NCI-H510A treated with DMSO at 0.1 percent for 48 hours (cell line): ENCODE measurements at places on chromosomes 2 and 18.

- no peak for DNase-seq
Measured at GRCh38 chr2:200617156-200618053, 31.6 kb downstream of the AOX1 start.

- DNase-seq: no peak
Measured at GRCh38 chr18:31399306-31400032, 22.9 kb downstream of the DSG4 start.

- DNase-seq: no peak
Measured at GRCh38 chr2:132902626-132903025, 232.6 kb upstream of the LYPD1 start.

GRCh38 chr2:62326735-62327134 lies 130.8 kb downstream of the B3GNT2 start:
- no peak for DNase-seq

DNA sequence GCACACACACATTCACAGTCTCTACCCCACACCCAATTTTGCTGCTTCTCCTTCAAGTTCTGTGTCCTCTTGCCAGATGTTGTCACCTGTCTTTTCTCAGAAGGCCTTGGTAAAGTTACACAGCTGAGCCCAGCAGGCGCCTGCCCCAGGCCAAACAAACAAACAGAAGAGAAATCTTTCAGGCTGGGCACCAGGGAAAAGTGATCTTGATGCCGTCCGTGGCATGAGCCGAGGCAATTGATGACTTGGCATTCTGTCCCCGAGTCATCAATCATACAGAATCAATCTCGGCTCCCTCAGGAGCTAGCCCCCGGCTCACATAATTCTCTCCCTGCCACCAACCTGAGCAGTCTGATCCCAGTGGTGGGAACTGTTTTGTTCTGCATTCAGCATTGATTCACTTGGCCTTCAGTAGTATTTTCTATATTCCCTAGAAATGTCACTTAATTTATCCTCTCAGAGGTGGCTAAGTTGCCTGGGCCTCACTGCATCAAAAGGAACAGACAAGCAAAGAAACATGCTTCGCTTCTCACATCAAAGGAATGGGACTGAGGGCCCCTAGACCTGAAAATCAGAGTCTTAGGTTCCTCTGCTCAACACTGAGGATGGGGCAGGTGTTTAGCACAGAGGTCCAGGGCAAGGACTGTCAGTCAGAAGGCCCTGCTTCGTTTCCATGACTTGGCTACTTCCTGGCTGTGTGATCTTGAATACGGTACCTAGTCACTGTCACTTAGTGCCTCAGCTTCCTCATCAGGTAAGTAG lies 278.8 kb upstream of the CELF4 start:
- no peak for DNase-seq

DNA sequence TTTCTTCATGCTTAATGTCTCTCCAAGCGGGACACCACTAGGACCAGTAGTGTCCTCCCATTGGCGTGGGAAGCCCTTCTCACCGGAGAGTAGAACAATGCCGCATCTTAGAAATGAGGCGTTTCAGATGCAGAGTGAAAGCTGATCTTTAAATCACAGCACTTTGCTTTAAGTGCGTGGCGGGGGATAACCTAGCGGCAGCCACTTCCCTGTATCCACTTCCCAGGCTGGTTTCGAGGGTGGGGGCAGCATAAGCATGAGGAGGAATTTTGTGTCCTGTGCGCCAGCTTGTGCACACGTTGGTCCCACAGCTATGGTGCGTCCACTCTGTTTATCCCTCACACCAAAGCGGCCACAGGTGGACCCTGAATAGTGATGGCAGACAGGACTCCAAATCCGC lies 63.1 kb downstream of the MBP start:
- DNase-seq: no peak

- peak; percentile 74 for DNase-seq
Measured at GRCh38 chr2:191245046-191245868, at the start of gene MYO1B. Gene MYO1B, plus strand, starts transcription at chr2:191245404. Its CDS starts 31,492 bp downstream, at chr2:191276896.

DNA sequence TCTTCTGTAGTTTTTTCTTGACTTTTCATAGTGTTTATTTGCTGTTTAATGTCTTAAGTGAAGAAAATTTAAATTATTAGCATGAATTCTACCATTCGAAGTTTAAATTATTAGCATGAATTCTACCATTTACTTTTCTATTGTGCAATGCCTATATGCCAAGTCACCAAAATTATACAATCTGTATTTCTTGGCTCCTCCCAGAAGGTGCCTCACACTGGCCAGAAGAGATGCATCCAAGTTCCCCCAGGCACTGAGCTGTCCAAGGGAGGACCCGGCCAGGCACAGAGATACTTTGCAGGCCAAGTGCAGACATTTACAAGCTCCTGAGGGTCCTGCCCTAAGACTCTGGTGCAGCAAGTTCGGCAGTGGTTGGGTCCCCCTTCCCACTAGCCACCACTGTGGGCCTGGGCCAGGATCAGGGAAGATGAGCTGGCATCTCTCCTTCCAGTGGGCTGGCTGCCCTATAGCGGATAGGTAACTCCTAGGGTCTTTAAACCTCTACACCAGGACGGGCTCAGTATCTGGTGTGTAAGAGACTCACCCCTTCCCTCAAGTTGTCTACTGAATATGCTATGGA lies 31.3 kb downstream of the TMEM247 start:
- no peak for DNase-seq

DNA sequence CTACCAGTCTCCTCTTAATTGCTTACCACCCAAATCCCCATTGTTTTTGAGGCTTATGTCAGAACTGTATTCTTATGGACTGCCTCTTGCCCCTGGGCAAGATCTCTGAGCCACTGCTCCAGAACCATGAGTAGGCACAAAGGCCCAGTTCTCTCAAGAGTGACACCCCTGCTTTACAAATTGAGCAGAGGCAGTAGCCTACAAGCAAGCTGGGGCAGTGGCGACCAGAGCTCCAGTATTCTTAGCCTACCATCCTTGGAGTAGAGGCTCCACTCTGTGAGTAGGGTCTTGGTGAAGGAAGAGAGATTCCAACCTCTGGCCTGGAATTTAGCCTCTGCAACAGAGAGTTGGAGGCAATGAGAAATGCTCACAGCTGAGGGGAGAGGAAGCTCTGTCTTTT lies 36.5 kb downstream of the WDR75 start:
- no peak for DNase-seq
